Activated CD4-positive, CD25-positive, alpha-beta regulatory T cell treated with anti-CD3 and anti-CD28 coated beads, Interleukin-2, amount 50 U/mL, for 16 hours (primary cell): ENCODE measurements at places on chromosomes 5 and 9.
A peak's percentile ranks its signal among the peaks of the same experiment; 100 is the strongest.

DNA sequence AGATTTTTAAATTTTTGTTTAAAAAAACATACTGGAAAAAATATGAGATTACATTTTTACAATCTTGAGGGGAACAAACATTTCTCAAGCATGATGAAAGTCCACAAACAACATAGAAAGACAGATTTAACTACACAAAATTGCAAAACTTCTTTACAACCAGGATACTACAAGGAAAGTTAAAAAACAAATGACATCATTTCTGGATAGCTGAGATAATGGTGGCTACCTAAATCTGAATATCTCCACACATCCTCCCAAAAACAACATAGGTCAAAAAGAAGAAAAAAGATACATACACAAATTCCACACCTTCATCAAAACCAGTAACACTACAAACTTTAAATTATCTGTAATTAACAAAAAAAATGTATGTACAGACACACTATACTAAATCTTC, 120.8 kb upstream of the TNPO1 start:
- DNase-seq, result no peak

GRCh38 chr5:100840370-100840769, 62.7 kb downstream of the ST8SIA4 start:
- peak; percentile 6 for DNase-seq

GRCh38 chr5:1108023-1108864, 3.6 kb downstream of the SLC12A7 start:
- DNase-seq, result no peak

GRCh38 chr5:153445875-153446579, 44.4 kb upstream of the GRIA1 start:
- DNase-seq, result no peak

DNA sequence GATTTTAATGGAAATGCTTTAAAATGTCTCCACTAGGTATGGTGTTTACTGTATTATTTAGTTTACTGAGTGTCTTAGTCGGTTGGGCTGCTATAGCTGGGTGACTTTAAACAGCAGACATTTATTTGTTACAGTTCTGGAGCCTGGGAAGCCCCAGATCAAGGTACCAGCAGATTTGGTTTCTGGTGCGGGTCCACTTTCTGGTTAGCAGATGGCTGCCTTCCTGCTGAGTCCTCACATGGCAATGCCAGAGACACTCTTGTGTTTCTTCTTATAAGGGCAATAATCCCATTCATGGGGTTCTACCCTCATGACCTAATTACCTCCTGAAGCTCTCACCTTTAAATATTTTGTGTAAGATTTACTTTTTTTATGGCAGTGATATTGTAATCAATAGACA, 715 bp upstream of the OR1J4 start:
- DNase-seq, result no peak

DNA sequence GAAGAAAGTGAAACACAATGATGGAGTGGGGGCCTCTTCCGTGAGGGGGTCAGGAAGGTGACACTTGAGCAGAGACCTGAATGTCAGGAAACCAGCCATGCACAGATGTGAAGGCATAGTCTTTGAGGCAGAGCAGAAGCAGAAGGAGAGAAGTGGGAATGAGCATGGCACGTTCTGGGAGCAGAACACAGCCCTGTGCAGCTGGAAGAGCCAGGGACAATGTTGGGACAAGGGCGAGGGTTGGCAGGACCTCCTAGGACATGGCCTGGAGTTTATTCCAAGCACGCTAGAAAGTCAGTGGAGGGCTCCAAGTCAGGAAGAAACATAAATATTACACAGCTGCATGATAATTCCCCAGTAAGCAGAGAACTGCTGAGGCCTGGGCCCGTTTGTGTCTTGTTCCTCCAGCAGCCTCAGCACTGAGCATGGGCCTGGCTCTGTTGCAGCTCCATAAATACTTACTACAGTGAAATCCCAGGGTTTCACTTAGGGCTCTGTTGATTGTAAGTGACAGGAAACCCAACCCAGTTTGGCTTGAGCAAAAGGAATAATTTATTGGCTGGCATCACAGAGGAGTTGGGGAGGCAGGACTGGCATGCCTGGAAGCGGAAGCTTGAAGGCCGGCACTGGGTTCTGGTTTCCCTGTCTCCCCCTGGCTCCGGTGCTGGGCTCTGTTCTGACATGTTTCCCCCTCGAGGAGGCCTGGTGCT, 66.2 kb downstream of the MVB12B start:
- DNase-seq, result no peak

DNA sequence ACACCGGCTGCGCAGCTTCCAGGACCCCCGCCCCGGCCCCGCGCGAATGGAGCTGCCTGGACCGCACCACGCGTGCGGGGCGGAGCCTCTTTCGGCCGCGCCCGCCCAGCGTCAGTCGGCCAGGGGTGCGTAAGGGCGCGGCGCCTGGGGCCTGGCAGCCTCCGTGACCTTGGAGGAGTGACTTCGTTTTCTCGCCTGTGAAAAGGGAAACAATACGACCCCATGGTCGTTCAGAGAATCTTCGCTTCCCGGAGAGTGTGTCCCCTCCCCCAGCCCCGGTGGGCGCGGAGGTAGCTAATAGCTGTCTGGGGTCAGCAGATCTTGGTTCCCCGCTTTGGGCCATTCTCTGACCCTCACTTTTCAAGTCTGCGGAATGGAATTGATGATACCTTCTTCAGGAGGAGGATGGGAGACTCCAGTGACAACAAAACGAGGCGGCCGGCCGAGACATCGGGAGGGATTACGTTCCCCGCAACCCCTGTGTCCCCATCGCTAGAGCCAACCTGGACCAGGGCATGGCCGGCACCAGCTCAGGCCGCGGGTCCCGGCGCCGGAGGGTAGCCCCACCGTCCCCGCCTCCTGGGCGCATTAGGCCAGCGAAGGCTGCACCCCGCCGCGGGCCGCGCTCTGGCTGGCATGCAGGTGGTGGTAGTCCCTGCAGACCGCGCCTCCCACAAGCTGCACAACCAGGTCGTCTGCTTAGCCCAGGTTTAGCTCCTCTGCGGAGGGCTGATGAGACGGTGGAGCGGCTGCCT, 5.5 kb upstream of the CDHR2 start:
- no peak for DNase-seq

GRCh38 chr5:87400305-87400899, 12.3 kb downstream of the CCNH start:
- no peak for DNase-seq

DNA sequence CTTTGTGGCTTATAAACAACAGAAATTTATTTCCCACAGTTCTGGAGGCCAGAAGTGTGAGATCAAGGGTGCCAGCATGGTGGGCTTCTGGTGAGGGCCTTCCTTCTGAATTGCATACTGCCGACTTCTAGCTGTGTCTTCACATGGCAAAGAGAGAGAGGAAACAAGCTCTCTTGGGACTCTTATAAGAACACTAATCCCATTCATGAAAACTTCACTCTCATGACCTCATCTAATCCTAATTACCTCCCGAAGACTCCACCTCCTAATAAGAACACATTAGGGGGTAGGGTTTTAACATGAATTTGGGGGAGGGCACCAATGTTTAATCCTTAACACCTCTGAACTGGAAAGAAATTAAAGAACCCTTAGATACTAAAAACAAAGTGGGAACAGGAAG, 75.9 kb upstream of the MINAR2 start:
- DNase-seq, result no peak

GRCh38 chr5:96868603-96869371, 7.5 kb upstream of the ERAP2 start:
- DNase-seq, result no peak

- no peak for DNase-seq
These were observed 180.6 kb downstream of the PLK2 start for GRCh38 chr5:58279259-58279658.

DNA sequence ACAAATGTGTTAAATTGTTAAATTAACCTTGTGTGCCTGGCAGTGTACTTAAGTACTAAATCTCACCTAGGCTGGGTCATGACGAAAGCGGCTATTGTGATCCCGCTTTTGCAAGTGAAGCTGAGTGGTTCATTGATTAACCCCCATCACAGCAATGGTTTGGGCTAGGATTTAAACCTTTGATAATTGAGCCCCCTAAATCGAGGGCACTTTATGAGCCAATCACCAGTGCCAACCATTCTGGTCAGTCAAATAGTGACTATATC, 22.8 kb downstream of the HNRNPK start:
- DNase-seq, result no peak

DNA sequence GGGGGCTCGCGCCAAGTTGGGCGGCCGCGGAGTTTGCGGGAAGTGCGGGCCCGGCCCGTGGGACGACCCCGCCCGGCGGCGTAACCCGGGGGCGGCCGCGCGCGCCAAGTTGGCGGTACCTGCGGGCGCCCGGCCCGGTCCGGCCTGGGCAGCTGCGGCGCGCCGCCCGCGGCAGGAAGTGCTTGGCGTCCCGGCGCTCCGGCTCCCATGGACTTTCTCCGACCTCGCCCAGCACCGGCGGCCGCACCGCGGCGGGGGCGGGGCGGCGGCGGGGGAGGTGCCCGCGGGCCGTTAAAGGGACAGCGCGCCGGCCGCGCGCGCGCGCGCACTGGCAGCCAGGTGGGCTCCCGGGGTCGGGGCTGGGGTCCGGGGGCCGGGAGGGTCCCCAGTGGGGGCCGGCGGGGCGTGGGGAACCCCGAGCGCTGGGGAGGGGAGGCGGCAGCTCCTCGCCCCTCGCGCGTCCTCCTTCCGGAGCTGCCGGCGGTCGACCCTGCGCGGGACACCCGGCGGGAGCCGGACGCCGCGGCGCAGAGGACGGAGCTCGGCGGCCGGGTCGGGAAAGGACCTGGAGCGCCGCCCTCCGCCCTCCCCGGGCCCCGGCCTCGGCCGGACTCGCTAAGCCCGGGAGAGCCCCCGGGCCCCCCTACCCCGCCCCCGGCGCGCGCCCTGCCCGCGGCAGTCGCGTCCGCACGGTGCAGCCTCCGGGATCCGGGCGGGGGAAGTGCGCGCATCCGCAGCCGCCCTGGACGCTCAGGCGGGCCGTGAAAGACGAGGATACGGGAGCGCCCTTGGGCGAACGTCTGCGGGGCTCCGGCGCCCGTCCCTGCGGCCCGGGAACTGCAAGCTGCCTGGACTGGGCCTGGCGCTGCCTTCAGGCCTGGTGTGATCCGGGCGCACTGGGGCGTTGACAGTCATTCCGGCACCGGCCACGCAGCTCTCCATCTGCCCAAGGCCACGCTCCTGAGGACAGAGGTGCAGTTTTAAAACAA, at the start of gene NACC2:
Gene NACC2 (minus strand): TSS at position 220 of the 989 bp plus-strand sequence. CDS start 44,768 bp downstream, outside the sequence.
- DNase-seq, result no peak

DNA sequence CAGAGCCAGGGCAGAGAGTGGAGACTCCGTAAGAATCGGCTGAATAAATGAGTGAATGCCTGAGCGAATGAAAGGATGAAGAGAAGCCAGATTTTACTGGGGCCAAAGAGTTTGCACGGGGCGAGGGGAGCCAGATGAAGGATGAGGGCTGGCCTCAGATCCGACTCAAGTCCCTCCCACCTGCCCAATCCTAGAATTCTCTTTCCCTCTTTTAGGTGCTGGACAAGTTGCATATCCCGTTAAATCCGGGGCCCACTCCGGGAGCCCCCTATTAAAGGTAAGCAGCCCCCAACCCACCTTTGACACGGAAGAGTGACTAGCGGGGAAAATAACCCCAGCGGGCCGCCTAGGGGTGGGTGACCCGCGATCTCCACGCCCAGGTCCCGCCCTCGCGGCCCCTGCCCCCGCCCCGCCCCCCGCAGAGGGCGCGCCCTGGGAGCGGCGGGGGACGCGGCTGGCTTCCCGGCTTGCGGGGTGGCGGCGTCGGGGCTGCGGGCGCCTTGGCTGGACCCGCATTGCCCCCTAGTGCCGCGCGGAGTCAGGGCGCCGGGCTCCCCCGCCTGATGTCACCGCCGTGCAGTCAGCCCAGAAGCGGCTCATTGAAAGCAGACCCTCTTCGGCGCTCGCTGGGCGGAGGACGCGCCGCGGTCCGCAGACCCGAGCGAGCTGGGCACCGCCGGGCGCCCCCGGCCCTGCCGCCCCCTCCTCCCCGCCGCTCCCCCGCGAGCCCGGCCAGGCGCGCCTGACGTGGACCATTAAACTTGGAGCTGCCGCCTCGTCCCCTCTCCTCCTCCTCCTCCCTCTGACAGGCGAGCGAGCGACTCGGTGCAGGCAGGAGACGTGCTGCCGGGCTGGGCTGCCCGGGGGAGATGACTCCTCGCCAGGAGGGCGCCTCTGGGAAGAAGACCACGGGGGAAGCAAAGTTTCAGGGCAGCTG, at the start of gene ADRA1B:
Gene ADRA1B (plus strand): TSS at position 579 of the 937 bp plus-strand sequence. CDS start 424 bp downstream, outside the sequence.
- no peak for DNase-seq

DNA sequence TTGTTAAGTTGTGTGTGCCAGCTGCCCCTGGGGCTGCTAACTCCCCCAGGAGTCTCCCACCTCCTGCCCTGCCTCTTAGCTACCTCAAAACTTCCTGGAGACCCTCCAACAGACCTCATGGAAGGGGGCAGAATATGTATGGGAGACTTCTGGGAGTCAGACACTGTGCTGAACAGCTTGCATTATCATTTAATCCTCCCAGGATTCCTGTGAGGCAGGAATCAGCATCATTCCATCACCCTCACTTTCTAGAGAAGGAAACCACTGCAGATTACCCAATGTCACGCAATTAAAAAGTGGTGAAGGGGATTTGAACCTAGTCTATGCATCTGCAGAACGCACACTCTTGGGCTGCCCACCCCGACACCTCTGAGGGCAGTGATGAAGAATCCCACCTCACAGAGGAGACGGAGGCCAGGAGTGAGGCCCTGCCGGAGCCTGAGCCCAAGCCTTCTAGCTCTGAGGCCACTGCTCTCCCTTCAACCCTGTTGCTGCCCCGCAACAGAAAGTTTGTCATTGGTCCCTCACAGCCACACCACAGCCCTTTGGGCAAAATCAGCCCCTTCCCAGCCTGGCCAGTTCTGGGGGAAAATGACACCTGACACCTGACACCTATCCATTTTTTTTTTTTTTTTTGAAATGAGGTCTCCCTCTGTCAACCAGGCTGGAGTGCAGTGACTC, 30.3 kb upstream of the IL17B start:
- DNase-seq, result no peak

GRCh38 chr5:142587354-142587965, 98.4 kb downstream of the FGF1 start:
- DNase-seq, result no peak
